ENCODE measurements at places on chromosomes 11 and 22.

- no peak for DNase-seq
These were observed 97.8 kb upstream of the CSNK2A3 start for GRCh38 chr11:11450744-11451362.

DNA sequence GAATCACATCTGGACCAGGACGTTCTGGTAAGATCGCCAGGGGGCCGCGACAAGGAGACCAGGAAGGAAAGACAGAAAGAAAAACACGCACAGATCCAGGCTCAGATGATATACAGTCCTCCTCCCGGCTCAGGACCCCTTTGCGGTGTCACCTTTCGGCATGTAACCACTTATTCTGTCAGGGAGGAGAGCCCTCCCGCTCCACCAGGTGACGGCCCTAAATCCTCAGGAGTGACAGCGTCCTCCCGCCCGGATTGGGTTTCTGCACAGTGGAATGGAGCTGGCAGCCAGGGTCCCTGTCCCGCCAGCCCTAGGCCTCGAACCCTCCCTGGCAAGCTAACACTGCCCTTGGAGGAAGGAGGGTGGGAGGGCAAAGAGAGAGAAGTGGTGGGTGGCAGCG lies 24.3 kb upstream of the KCNQ1OT1 start:
- DNase-seq = no peak

DNA sequence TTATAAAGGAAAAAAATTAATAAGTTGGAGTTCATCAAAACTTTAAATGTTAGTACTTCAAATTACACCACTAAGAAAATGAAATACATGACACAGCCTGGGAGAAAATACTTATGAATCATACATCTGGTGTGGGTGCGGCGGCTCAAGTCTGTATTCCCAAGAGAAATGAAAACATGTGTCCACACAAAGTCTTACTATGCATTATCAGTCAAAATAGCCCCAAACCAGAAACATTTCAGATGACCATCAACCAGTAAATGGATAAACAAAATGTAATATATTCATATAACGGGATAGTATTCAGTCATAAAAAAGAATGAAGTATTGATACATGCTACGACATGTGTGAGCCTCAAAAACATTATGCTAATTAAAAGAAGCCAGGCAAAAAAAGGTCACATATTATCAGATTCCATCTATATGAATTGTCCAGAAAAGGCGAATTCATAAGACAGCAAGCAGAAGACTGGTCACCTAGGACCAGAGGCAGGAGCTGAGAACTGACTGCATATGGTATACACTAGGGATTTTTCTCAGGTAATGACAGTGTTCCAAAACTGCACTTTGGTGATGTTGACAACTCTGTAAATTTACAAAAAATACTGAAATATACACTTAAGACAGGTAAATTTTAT lies 5.3 kb upstream of the AKIP1 start:
- no peak for DNase-seq

DNA sequence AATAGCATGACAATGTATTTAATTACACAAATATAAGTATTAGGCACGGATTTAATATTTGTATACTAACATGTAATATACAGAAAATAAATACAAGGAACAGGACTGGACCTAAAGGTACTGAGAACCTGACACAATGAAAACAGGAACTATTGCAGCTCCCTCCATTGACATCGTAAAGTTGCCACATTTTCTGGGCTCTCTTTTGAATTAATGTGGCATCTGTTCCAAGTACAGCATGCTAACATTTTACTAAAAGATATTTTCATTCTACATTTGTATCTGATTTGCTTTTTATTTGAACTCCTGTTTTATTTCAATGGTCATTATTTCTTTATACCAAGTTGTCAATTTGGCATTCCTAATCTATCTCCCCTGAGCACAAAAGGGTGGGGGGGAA lies 15.3 kb downstream of the PHF21A start:
- no peak for DNase-seq

DNA sequence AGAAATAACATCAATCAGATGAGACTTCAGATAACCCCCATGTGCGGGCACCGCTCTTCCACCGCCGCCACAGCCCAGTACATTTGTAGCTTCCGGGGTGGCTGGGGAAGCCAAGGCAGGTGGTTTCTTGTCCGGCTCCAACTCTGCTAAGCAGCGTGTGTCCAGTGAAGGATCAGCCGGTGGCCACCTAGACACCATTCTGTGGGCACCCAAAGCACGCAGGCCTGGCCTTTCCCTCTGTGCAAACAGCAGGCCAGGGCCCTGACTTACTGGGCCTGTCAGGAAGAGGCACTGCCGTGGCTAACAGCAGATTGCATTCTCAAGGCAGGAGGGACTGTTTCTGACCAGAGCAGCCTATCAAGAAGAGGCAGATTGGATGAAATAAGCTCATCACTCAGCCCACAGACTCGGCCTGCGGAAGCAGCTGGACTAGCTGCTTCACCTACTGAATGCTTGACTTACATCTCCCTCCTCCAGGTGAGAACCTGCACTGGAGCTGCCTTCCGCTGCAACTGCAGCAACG lies 74.8 kb downstream of the ETS1 start:
- no peak for DNase-seq

DNA sequence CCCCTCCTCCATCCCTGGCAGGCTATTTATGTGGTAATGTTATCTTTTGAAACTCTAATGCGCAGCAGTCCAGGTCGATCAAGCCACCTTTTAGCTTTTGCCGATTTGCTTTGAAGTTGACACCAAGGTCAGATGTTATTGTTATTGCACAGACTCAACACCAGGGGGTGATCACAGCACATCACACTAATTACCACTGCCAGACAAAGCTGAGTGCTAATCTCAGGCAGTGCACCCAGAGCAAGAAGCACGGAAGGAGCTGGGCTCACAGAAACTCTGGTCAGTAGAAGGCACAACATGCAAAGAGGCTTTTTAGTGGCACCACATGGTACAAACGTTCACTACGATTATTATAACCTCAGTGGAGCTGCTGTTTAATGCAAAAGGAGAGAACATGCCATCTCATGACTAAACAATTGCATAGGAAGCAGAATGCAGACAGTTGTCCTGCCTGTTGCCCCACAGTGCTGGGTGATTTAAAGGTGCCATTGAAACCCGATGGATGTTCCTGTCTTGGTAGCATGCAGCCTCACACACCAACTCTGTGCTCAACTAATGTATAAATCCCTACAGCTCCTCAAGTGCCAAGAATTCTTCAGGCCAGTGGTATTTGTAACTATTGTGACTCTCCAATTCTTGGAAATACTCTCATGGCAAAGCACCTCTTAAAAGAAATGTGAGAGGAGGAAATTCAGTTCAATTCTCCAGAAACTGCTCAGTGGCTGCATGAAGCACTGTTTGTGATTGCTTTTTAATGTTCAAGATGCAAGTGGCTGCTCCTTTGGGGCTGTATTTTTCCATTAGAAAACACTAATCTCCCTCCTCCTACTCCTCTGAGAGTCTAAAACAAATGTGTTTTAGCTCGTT lies 353.9 kb upstream of the DDI1 start:
- DNase-seq = peak; percentile 55

- DNase-seq = no peak
These were observed 52.2 kb upstream of the CEP126 start for GRCh38 chr11:101862391-101863233.

- no peak for DNase-seq
These were observed 728.9 kb downstream of the OPCML start for GRCh38 chr11:132803436-132803835.

GRCh38 chr11:120517390-120517761 lies 5.8 kb downstream of the GRIK4 start:
- DNase-seq = no peak

DNA sequence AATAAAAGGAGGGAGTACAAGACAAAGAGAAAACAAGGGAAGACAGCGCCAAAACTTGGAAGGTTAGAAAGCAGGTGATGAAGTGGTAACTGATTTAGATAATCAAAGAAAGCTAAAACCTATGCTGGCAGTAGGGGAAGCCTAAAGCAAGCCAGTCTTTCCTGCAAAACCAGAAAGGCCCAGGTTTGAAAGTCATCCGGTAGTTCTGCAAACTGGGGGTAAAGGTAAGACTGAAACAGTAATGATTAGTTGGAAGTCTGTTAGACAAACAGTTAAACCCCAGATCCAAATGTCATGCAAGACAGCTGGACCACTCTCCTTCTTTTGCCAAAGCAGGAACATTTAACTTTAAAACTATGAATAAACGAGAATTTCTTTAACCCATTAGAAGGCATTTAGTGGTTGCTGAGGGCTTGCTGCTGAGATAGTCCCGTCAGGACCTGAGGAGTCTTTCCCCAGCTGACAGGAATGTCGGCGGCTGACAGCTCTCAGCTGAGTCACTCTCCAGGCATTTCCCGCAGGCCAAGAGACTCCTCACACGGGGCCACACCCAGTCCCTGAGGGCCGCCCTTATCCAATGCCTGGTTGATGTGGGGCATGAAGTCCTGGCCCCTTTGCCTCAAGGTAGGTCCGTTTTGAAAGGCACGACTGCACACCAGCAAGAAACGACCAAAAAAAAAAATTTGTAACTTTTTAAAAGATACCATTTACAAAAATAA lies 36.3 kb upstream of the CFAP300 start:
- DNase-seq = no peak

- no peak for DNase-seq
These were observed 8.0 kb upstream of the TLCD5 start for GRCh38 chr11:120316880-120317688.

DNA sequence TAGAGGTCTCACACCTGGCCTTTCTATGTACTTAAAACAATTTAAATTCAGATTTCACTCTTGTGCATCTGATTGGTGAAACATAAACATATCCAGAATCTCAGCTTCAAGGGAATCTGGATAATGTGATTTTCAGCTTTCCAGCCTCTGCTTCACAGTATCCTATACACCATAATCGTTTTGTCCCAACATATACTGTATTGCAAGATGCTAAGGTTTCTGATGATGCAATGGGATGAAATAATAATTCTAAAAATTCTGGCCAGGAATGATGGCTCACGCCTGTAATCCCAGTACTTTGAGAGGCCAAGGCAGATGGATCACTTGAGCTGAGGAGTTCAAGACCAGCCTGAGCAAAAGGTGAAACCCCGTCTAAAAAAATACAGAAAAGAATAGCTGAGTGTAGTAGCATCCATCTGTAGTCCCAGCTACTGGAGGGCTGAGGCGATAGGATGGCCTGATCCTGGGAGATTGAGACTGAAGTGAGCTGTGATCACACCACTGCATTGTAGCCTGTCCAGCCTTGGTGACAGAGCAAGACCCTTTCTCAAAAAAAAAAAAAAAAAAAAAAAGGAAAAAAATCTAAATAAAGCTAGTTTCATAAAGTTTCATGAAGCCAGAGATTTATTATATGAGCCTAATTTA lies 41.0 kb upstream of the CTSC start:
- DNase-seq = no peak

DNA sequence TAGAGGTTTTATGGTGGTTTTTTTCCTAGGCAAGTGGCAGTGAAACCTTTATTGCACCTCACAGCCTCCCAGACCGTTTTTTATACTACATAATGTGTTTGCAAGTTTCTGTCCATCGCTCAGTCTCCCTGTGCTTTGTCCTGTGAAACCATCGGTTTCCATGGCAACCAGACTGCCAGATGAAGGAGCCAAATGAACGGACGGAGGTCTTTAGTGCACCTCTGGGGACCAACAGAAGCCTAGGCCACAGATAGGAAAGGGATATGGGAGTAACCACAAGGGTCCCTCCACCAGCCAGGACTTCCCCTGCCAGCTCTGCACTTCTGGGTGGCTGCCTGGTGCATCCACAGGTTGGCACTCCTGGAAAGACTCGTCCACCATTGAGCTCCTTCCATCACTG lies 165.0 kb downstream of the CHST1 start:
- no peak for DNase-seq

GRCh38 chr11:69369210-69369825 lies 75.4 kb downstream of the MYEOV start:
- DNase-seq = no peak

DNA sequence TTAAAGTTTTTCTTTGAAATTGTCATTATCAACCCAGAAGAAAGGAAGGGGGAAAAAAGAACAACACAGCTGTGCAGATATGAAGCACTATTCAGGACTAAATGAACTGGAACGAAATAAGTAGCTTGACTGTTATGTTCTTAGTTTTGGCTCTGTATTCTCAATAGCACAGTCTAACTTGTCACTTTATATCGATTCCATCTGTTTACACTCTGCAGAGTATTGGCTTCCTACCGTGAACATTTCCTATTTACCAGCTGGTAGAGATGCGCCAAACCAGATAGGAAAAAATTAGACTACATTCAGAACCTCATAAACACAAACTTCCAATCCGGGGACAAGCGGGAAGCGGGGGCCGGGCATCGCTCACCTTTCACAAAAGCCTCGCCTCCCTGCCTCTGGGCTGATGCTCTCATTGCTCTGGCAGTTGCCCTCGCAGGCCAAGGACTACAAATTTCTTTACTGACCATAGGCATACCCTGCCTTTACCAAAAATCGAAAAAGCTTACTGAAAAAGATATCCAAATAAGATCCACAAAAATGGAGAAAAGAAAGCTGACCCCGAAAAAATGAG lies 66.2 kb downstream of the EFCAB6 start:
- peak; percentile 60 for DNase-seq

- no peak for DNase-seq
These were observed 3.5 kb downstream of the CBX7 start for GRCh38 chr22:39148727-39149535.

- no peak for DNase-seq
These were observed 49.5 kb downstream of the PACS1 start for GRCh38 chr11:66119348-66120133.

- DNase-seq = no peak
These were observed 23.9 kb downstream of the CAPN1 start for GRCh38 chr11:65205602-65205967.

DNA sequence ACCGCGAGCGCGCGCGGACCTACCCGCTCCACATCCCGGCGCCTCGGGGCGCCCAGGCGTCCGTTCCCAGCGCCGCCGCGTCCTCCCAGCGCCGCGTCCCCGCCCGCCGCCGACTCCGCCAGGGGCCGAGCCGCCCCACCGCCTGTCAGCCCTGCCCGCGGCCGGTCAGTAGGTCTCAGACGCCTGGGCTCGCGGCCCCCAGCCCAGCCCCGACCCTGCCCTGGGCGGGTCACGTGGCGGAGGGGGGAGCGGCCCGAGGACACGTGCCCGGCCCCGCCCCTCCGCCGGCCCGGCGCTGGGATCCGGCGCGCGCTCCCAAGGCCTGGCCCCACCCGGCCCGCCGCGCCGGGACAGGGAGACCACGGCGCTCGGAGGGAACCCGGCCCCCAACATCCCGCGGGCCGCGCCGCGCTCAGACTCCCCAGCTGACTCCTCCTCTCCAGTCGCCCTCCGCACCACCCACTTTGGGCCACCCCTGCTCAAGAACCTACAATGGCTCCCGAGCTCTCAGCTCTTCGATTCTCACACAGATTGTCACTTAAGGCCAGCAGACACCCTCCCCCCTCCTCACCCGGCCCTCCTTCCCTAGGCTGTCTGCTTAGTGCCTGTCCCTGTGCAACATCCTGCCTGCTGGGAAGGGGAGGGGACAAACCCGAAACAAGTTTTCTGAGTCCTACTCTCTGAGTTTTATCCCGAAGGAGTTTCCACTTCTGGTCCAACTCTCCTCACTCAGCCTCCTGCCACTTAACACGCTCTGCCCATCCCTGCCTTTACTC lies at the start of gene RAB3IL1:
Gene RAB3IL1, minus strand, starts transcription at position 233 of the 776 bp plus-strand sequence. Its CDS starts 199 bp downstream, at position 34.
- no peak for DNase-seq

- DNase-seq = no peak
These were observed 119.8 kb upstream of the ARHGAP20 start for GRCh38 chr11:110832080-110832479.
